ENCODE measurements at places on chromosomes 6 and 20.

- no peak for DNase-seq
These were observed 33.4 kb downstream of the PLN start for GRCh38 chr6:118581489-118581959.

DNA sequence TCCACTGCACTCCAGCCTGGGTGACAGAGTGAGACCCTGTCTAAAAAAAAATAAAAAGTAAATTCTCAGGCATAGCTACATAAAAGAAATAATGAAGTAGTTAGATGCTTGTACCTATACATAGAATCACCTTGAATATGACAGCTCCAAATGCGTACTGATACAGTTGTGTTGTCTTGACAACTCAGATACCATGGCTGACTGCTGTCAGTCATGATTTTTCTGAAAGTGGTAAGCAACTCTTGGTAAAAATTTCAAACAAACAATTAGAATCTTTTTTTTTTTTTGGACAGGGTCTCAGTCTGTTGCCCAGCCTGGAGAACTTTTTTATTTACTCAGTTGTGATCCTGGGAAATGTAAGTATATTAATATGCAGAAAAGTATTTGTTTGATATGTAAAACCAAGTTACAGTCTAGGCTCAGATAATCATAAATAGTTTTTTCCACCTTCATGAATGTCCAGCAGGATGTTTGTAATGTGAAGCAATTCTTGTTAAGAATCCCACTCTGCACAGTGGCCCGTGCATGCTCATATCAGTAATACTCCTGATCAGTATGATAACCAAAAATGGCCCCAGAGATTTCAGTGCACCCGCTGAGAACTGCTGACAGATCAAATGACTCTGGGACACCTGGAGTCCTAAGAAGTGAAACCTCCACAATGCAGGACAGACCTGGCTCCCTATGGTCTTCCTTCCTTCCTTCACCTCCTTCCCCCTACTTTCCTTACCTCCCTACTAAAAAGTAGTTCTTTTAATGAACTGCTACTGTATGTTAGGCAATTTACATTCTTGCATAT is 14.0 kb upstream of the MAPK13 start:
- no peak for DNase-seq

GRCh38 chr20:19952392-19952791 is 64.8 kb upstream of the NAA20 start:
- DNase-seq = no peak

GRCh38 chr6:149763866-149764265 is 14.3 kb downstream of the PCMT1 start:
- DNase-seq = no peak

GRCh38 chr6:20808924-20809323 is 274.7 kb downstream of the CDKAL1 start:
- no peak for DNase-seq

- DNase-seq = no peak
These were observed 47.2 kb downstream of the RRBP1 start for GRCh38 chr20:17634661-17635331.

DNA sequence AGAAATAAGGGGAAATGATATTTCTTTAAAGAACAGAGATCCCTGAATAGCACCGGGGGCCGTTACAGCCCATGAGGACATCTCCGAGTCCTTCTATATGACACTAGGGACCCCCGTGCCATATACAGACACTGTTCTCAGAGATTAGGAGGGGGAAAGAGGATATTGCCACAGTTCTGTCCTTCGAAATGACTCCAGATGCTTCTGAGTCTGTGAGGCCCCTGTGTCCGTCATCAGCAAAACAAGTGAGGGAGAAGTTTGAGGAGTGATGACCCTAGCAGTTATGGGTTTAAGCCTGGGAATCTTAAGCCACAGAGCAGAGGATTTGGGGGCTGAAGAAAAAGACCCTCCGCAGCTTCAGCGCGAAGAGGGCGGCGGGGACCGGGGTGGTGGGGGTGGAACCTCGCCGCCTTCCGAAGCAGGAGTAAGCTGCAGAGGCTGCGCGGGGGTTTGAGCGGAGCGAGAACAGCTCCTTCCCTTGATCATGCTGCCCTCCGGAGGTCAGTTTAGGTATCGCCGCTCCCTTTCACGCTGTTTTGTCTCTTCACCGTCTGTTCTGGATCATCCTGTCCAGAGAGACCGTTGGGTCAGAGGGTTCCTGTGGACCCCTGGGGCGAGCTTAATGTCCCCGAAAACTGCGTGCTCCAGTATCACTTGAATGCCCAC is 23.6 kb downstream of the VPS52 start:
- DNase-seq = peak; percentile 74

- no peak for DNase-seq
These were observed 26.1 kb upstream of the RIPPLY2 start for GRCh38 chr6:83827050-83827449.

DNA sequence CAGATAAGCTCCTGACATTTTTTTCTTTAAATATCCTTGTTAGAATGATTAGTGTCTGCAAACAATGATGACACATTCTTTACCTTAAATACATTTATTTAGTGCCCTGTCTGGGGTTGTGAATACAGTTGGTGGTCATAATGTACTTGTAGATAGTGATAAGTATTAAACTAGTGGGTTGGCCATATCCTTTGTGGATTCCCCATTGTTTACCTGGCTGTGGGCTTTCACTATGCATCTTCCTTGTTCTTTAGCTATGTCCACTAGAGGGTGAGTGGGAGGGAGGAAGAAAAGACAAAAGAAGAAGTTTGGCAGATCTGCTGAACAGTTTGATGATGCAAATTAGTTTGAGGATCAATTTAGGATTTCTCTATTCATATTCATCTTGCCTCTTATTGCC is 15.7 kb downstream of the HS3ST5 start:
- DNase-seq = no peak

- DNase-seq = no peak
These were observed 167.1 kb upstream of the ZNF337 start for GRCh38 chr20:25863536-25864325.

DNA sequence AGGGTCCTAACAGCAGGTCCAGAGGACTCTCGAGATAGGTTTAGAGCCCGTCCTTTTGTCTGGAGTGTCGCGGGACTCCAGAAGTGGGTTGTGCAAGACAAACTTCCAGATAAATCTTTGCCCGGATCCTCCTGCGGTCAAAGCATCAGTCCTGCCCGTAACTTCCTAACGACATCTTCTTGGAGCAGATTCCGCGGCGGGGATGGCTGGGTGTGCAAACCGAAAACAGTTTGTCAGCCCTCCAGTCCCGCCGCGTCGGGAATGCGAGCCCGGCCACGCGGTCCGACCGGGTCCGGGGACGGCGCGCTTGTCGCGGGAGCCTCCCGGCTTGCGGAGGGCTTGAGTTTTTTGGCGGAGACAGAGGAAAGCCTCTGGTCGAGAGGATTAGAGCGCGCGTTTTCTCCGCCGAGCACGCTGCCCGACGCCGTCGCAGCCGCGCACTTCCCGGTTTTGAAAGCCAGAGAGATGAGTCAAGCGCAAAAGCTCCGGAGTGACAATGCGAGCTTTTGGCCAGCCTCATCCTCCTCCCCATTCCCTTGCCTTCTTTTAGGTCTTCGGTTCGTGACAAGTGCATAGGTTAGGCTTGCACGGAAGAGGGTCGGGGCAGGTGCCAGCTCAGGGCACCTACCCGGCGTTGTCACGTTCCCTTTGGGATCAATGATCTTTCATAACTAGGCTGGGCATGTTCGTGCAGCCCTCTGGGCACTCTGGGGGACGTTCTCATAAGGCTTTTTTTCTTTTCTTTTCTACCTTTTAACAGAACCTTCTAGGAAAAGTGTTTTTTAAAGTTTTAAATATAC is 91.3 kb upstream of the PRDM1 start:
- DNase-seq = peak; percentile 57

GRCh38 chr6:94570581-94570980 is 1006.8 kb upstream of the MANEA start:
- no peak for DNase-seq

- no peak for DNase-seq
These were observed 1.8 kb downstream of the RIPOR2 start for GRCh38 chr6:24933868-24934401.

GRCh38 chr6:124604719-124605118 is 357.5 kb upstream of the RNF217 start:
- no peak for DNase-seq

GRCh38 chr6:119536666-119537065 is 187.1 kb upstream of the MAN1A1 start:
- no peak for DNase-seq

DNA sequence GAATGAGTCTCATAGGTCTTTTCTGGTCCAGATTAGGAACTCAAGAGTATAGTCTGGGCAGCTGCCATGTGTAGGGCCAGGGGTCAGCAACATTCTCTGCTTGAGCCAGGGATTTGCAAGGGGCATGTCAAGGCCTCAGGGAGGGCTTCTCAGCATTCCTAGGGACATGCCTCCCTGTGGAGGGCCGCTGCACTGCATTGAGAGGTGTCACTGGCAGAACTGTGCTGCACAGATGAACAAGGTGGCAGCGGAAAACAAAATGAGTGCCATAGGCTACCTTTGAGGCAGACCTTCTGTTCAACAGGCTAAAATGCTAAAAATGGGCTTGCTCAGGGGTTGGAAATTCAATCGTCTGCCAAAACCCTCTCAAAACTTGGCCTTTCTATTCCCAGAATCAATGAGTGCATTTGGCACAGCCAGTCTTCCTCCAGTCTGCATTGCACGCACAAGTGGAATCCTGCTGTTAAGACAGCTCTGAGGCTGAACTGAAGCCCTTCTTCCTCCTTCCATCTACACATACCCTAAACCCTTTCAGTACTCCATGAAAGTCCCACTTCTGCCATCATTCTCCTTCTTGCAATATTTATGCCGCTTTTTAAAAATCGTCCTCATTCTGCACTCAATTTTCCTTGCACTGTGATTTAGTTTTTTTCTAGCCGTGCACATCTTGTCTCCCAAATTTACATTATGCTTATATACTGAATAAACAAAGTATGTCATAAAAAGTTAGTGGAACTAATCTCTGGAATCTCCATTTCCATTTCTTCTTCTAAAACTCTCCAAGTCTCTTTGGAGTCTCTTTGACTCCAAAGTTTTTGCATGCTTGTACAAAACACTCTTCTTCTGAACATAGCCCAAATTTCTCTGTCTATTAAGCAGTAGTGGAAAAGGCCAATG is 51.7 kb downstream of the SLC26A8 start:
- no peak for DNase-seq

- DNase-seq = no peak
These were observed 9.0 kb downstream of the LRP11 start for GRCh38 chr6:149855040-149855654.

GRCh38 chr6:119379809-119380208 is 30.2 kb upstream of the MAN1A1 start:
- DNase-seq = no peak

DNA sequence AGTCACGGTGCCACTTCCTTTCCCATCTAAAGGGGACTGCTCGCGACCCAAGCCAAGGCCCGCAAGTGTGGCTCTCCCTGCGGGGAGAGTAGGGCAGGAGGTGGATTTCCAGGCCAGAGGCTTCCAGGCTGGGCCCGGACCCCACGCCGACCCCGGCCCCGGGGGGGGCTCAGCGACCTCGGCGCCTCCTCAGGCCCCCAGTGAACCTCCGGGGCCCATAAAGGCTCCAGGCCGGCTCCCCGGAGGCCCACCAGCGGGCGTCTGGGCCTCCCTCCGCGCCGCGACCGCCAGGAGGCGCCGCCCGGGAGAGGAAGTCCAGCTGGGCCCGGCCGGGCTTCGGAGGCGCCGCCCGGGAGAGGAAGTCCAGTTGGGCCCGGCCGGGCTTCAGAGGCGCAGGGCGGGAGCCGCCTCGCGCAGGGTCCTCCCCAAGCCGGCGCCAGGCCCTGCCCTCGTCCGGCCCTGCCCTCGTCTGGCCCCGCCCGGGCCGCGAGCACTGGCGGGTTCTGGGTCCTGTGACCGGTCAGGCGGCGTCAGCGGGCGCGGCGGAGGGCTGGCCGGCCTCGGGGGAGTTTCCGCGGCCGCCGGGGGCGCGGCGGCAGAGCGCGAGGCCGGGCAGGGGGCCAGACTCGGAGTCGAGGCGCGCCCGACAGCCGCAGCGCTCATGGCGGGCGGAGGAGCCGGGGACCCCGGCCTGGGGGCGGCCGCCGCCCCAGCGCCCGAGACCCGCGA is at the start of gene RAB32:
Gene RAB32 (plus strand): TSS at position 623 of the 729 bp plus-strand sequence. CDS start 39 bp downstream, at position 662.
- peak; percentile 71 for DNase-seq

GRCh38 chr20:18263723-18264122 is 24.6 kb upstream of the ZNF133 start:
- no peak for DNase-seq

DNA sequence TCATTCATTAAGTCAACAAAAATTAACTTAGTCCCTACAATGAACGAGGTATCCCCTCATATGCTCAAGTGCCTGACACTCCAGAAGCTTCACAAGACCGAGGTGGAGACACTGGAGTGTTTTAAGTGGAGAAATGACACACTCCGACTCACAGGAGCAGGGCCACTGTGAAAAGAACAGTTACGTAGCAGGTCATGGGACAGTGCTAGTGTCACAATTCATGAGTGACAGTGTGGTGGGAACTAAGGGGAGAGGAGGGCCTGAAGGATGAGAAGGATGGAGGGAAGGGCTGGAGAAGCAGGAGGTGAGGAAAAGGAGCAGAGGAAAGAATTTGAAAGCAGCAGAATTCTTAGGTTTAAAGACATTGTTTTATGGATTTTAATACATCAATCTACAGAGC is 1.3 kb upstream of the HLA-A start:
- DNase-seq = no peak

- no peak for DNase-seq
These were observed 85.3 kb downstream of the PTPN1 start for GRCh38 chr20:50595433-50595895.

GRCh38 chr6:37665304-37665703 is 32.4 kb downstream of the MDGA1 start:
- DNase-seq = no peak

DNA sequence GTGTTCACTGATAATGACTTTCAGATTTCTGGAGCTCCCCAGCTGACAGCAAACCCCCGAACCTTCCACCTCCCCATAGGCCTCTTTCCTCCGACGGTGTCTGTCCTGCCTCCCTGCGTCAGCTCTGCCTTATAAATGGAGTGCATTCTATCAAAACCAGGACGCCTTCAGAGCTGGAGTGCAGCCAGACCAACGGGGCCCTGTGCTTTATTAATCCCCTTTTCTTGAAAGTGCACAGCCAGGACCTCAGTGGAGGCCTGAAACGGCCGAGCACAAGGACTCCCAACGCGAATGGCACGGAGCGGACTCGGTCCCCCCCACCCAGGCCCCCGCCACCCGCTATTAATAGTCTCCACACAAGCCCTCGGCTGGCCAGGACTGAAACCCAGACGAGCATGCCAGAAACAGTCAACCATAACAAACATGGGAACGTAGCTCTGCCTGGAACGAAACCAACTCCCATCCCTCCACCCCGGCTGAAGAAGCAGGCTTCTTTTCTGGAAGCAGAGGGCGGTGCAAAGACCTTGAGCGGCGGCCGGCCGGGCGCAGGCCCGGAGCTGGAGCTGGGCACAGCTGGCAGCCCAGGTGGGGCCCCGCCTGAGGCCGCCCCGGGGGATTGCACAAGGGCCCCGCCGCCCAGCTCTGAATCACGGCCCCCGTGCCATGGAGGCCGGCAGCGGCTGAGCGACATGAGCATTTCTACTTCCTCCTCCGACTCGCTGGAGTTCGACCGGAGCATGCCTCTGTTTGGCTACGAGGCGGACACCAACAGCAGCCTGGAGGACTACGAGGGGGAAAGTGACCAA is 42.3 kb upstream of the NAA20 start:
- no peak for DNase-seq

GRCh38 chr6:152775428-152775827 is 24.8 kb downstream of the VIP start:
- DNase-seq = no peak

Data from GM20000 (cell line).